ENCODE measurements at places on chromosomes 13 and 19. TPM values are rescaled to one million over a fixed set of nuclear protein-coding genes. Genes with fewer than 3 reads are reported as not detected.

Gene CYP4F11
- not detected for total RNA-seq

Gene KANK2
- total RNA-seq = 2.6 TPM

Gene KIR3DL2
- total RNA-seq = 3.1 TPM

Gene ATP13A1
- 90.1 TPM for total RNA-seq

GRCh38 chr19:18282021-18282787 lies 782 bp upstream of the JUND start:
- peaks cover 59% of the 10 kb centered on the region for H3K4me1 ChIP-seq
- peaks cover 42% of the 10 kb centered on the region for H3K36me3 ChIP-seq
- peak overlapping the region; percentile 98 for H3K27ac ChIP-seq
- H3K27me3 ChIP-seq = no peaks in the 10 kb centered on the region

DNA sequence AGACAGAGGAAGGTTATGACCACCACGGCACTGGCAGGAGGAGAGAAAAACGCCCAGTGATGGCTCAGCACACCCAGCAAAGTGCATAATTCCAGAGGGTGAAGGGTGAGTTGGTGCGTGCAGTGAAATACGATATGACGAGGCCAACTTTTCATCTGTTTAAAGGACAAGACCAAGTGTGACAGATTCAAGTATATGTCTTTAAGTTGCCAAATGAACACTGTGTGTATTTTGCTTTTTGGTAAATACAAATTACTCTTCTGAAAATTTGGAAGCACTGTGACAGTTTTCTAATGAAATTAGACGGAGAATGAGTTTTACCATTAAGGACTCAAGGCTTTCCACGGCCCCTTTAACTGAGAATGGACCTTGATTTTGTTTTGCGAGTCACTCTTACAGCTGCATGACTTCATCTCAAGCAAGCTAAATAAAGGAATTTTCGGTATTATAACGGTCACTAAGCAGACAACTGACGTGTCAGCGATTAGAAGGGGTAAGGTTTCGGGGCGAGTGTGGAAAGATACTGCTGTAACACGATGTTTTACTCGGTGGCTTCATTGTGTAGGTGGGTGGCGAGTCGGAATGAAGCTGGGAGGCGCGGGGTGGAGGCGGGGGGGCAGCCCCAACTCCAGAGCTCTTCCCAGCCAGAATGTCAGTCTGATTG lies 22.8 kb downstream of the COL4A2 start:
- H3K36me3 ChIP-seq = no peaks in the 10 kb centered on the region
- peaks cover 22% of the 10 kb centered on the region for H3K27me3 ChIP-seq
- no peak overlapping the region for H3K4me3 ChIP-seq
- H3K27ac ChIP-seq = no peak overlapping the region
- H3K4me1 ChIP-seq = no peaks in the 10 kb centered on the region

DNA sequence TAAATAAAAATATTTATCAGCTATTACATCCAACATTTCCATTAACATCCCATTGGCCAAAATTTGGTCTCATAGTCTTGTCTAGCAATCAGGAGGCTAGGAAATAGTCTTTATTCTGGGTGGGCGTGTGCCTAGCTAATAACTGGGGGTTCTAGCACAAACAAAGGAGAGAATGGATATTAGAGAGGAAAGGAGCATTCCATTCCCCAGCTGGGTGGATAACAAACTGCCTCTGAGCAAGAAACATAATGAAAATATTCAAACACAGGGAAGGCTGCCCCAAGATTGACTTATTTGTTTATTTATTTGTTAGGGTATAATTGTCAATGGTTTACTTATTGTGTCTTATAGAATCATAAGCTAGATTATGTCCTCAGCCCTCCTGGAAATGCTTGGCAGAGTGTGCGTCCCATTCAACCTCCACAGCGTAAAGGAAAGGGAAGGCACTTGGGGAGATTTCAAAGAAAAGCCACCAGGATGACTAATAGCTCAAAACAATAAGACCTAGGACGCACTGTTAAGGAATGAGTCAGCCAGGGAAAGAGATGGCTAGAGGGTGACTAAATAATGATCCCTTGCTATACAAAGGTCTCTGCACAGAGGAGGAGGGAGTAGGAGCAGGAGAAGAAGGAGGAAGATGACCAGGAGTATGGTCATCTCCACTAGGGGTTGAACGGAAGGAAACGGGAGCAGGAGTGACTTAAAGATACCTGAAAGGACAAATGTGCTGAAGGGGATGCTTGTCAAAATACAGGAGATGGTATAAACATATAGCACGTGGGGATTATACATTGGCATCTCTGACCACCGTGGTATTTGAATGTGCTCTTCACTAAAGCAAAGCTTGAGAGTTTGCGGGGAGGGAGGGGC lies 23.5 kb upstream of the USP12 start:
- no peak for DNase-seq
- H3K27me3 ChIP-seq = no peaks in the 10 kb centered on the region
- no peak overlapping the region for H3K27ac ChIP-seq
- H3K4me3 ChIP-seq = no peak overlapping the region
- peaks cover 7% of the 10 kb centered on the region for H3K4me1 ChIP-seq

DNA sequence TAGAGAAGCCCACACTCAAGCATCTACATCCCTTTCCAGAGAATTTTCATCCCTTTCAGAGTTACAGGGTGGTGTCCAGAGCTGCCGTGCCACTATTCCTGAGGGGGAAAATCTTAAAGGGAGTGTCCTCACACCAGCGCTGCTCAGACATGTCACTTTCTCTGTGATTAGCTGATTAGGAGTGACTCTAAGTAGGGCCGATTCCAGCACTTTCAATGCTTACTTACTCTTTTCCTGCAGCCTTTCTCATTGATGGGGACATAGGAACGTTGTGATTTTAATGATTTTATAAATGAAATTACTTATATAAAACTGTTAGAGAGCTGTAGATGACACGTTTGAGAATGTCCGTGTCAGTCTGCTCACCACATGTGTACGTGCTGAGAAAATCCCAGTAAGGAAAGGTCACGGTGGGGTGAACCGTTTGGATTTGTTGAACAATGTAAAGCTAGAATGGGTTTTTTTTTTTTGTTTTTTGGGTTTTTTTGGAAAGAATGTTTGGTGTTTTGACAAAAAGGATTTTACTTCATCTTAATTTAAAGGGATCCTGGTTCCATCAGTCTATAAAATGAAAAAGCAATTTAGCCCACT lies 56.6 kb upstream of the SPATA13 start:
- no peaks in the 10 kb centered on the region for H3K4me1 ChIP-seq
- H3K27me3 ChIP-seq = peaks cover 27% of the 10 kb centered on the region
- no peak for DNase-seq
- no peak overlapping the region for H3K27ac ChIP-seq
- H3K4me3 ChIP-seq = no peak overlapping the region

DNA sequence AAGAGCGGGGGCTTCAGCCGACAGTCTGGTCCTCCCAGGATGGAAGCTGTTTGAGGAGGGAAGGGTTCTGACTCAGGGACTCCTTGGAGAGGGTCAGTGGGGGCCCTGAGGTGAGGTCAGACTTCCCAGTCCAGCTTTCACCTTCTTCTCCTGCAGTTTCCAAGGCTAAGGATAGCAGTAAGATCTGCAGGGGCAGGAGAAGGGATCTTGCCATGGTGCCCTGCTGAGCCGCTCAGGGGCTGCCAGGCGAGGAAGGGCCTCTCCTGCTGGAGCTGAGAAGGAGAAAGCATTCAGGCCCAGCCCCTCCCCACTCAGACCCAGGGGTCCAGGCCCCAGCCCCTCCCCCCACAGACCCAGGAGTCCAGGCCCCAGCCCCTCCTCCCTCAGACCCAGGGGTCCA lies 1.5 kb downstream of the KLK7 start:
- H3K27me3 ChIP-seq = peaks cover 14% of the 10 kb centered on the region
- no peak overlapping the region for H3K4me3 ChIP-seq
- H3K4me1 ChIP-seq = no peaks in the 10 kb centered on the region
- H3K36me3 ChIP-seq = no peaks in the 10 kb centered on the region
- no peak overlapping the region for H3K27ac ChIP-seq

DNA sequence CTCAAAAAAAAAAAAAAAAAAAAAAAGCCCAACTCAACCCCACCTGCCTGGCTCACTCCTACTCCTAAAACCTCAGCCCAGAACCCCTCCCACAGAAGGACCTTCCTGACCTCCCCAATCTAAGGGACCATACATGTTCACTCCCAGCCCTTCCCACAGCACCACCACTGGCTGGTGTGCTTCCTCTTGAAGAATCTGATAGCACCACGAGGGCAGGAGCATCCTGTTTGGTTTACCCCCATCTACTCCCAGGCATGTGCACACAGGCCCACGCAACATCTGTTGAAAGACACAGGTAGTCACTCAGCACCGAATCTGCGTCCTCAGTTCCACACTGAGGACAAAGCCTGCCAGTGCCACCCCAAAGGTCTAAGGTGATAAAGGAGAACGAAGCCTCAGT lies 8.2 kb downstream of the LATS2 start:
- no peak overlapping the region for H3K4me3 ChIP-seq
- no peak for DNase-seq
- H3K27ac ChIP-seq = peak overlapping the region; percentile 79

- peaks cover 5% of the 10 kb centered on the region for H3K27me3 ChIP-seq
- H3K4me1 ChIP-seq = peaks cover 23% of the 10 kb centered on the region
- H3K36me3 ChIP-seq = peaks cover 14% of the 10 kb centered on the region
Measured at GRCh38 chr13:50887151-50887550, 22.4 kb upstream of the RNASEH2B start.

- DNase-seq = no peak
- peak overlapping the region; percentile 20 for H3K4me3 ChIP-seq
- H3K4me1 ChIP-seq = peaks cover 5% of the 10 kb centered on the region
- peak overlapping the region; percentile 86 for H3K27ac ChIP-seq
Measured at GRCh38 chr13:98930151-98930591, 47.7 kb downstream of the DOCK9 start.

DNA sequence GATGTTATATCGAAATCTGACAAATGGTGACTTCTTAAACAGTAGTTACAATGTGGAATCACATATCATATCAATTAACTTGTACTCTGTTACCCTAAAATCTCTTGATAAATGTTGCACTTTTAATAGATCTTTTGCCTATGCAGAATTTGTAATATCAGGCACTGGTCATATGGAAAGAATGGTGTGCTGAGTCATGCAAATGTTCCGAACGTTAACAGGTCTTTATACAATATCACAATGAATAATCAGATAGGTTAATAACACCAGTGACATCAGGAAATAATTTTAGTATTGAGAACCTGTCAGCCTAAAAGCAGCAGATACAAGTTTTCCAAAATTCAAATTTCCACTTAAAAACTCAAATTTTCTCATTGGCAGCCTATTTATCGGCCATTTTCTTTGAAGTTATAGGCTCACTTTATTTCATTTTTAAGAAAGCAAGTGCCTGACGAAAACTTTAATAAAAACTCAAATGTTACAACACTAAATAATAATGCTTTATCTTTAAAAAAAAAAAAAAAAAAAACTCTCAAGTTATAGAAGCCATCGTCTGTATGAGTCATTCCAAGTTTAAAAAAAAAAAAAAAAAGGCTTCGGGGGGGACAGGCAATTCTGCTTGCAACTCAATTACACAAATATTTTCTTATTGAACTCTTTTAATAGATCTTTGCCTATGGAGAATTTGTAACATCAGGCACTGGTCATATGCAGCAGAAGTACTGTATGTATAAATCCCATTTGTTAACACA lies 180.9 kb downstream of the DIAPH3 start:
- H3K36me3 ChIP-seq = peaks cover 17% of the 10 kb centered on the region
- H3K27ac ChIP-seq = no peak overlapping the region
- DNase-seq = no peak

DNA sequence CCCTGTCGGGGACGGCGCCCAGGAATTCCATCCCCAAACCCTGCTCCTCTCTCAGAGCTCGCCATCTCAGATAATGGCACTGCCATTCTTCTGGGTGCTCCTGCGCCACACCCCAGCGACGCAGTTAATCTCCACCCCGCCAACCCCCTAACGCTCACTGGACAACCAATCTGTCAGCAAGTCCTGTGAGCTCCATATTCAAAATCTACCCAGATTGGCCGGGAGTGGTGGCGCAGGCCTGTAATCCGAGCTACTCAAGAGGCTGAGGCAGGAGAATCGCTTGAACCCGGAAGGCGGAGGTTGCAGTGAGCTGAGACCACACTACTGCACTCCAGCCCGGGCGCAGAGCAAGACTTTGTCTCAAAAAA lies 18.6 kb downstream of the FCGBP start:
- no peaks in the 10 kb centered on the region for H3K27me3 ChIP-seq
- H3K4me1 ChIP-seq = peaks cover 2% of the 10 kb centered on the region
- H3K27ac ChIP-seq = no peak overlapping the region
- H3K36me3 ChIP-seq = peaks cover 6% of the 10 kb centered on the region
- H3K4me3 ChIP-seq = no peak overlapping the region
- no peak for DNase-seq

DNA sequence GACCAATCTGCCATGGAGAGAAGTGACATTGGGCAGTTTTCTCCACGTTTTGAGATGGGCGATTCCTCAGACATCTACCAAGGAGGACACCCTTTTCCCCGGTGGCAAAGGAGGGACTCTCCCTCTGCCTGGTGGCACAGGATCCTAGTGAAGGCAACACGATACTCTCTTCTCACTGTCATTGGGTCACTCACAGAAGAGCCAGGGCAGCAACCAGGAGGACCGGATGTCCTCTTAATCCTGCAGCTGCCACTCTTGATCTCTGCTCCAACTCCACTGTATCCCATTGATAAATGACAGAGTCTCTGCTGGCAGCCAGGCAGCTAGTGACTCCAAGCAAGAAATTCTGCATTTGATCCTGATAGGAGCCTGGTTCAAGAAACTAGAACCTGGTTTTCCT lies 42.2 kb downstream of the COL4A2 start:
- H3K4me1 ChIP-seq = no peaks in the 10 kb centered on the region
- H3K4me3 ChIP-seq = no peak overlapping the region
- no peaks in the 10 kb centered on the region for H3K36me3 ChIP-seq
- no peak for DNase-seq
- no peak overlapping the region for H3K27ac ChIP-seq

DNA sequence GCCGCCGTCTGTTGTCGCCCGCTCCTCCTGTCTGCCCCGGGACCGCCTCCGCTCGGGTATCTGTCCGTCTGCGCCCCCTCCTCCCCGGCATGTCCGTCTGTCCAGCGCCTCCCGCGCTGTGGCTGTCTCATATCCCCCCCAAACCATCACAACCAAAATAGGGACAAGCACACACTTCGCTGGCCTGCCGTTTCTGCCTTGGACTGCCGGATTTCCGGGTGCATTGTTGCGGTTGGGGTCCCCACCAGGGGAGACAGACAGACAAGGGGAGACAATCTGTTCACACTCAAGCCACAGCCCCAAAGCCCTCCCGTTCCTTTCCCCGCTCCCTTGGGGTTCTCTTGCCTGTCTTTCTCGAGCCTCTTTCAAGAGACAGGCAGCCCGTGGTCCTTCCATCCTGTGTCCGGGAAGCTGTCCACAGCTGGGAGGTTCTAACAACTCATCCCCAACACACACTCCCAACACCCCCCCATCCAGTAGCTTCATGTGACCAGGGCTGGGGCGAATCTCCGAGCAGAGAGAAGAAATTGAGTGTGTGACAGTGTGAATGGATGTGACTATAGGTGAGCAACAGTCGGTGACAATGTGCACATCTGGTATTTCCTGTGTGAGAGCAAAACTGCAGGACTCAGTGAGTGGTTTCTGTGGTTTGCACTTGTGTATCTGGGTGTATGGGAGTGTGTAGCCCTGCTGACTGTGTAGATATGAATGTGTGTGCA lies 16.5 kb upstream of the FOSB start:
- DNase-seq = peak; percentile 69
- peak overlapping the region; percentile 93 for H3K27ac ChIP-seq
- peaks cover 4% of the 10 kb centered on the region for H3K27me3 ChIP-seq
- H3K4me1 ChIP-seq = peaks cover 50% of the 10 kb centered on the region
